ENCODE measurements at places on chromosomes 16 and 17. TPM values are rescaled to one million over a fixed set of nuclear protein-coding genes. Genes with fewer than 3 reads are reported as not detected.
A peak's percentile ranks its signal among the peaks of the same experiment; 100 is the strongest.

The PPM1E gene
- 8.2 TPM for total RNA-seq

DNA sequence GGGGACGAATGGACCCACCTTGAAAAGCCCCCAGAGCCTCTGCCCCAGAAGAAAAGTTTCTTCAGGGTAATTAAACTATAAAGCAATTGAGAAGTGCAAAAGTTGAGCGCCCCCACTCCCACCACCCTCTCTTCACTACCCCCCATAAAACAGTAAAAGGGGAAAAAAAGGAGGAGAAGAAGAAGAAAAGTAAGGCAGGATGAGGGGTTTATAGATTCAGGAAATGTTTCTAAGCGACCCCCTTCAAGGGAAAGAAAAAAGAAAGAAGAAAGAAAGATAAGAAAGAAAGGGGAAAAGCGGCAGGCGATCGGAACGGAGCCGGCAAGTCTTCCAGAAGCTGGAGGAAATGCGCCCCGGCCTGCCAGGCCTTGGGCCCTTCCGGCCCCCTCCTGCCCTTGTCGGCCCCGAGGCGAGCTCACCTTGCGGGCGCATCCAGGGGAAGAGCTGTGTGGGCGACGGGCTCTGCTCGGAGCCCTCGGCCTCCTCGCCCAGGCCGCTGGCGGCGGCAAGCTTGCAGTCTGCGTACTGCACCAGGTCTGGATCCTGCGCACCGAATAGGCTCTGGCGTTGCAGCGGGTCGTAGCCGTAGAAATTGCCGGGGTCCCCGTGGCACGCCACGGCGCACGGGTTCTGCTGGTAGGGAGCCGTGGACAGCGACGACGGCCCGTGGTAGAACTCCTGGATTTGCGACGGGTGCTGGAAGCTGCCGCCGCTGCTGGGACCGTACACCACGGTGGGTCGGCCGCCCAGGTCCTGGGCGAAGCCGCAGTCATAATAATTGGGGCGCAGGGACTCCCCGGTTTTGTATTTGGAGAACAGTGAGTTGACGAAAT lies 1.0 kb downstream of the HOXB8 start:
- no peak overlapping the region for H3K4me3 ChIP-seq
- H3K4me1 ChIP-seq: peaks cover 38% of the 10 kb centered on the region
- H3K36me3 ChIP-seq: no peaks in the 10 kb centered on the region
- no peak for DNase-seq

DNA sequence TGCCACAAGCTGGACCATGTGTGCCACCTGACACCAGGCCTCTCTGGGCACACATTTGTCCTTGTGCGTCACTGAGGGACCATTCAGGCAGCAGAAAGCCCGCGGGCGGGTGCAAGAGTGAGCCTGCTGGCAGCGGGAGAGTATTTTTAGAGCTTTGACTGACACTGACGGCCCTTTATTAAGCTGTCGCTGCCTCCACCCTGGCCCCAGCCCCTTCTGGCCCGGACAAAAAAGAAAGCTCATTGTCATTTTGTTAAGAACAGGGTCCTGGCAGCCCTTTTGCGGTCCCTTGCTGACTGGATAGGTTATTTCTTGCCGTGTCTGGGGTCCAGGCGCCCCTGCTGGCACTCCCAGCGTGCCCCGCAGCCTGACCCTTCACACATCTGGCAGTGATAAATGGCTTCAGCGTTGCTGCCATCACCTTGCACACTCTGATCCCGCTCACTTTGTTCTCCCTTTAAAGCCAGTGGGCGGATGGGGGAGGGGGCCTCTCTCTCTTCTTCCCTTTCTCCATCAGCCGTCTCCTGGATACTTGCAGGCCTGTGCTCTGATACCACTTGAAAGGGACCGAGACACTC lies 78.4 kb upstream of the NKD1 start:
- peaks cover 41% of the 10 kb centered on the region for H3K4me1 ChIP-seq
- H3K27me3 ChIP-seq: peaks cover 50% of the 10 kb centered on the region
- H3K4me3 ChIP-seq: no peak overlapping the region
- no peak overlapping the region for H3K27ac ChIP-seq

- H3K27me3 ChIP-seq: peaks cover 28% of the 10 kb centered on the region
- no peak for DNase-seq
- H3K36me3 ChIP-seq: peaks cover 6% of the 10 kb centered on the region
- peak overlapping the region; percentile 89 for H3K4me3 ChIP-seq
- H3K27ac ChIP-seq: no peak overlapping the region
These were observed 512 bp upstream of the ENDOV start for GRCh38 chr17:80414508-80414802.

GRCh38 chr17:79658811-79659207 lies 48.0 kb upstream of the RBFOX3 start:
- H3K27me3 ChIP-seq: peaks cover 14% of the 10 kb centered on the region
- DNase-seq: peak; percentile 63
- no peak overlapping the region for H3K27ac ChIP-seq
- H3K36me3 ChIP-seq: peaks cover 15% of the 10 kb centered on the region
- H3K4me3 ChIP-seq: peak overlapping the region; percentile 31

Data from WTC11 (cell line).